Central memory CD8-positive, alpha-beta T cell (primary cell): ENCODE measurements at places on chromosomes 16 and 17.

DNA sequence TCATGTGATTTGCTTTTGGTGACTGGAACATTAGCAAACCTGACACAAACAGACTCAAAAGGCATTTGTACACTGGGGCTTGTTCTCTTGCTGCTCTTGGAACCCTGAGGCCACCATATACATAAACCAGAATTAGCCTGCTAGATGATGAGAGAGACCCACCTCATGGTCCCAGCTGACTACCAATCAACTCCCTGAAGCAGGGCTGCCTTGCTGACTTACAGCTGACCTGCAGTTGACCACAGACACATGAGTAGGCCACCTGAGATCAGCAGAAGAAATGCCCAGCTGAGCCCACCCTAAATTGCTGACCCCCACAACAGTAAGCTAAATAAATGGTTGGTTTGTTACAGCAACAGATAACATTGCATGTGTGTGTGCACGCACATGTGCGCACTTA, 28.7 kb downstream of the BRIP1 start:
- DNase-seq, result no peak

GRCh38 chr16:21194771-21195301, 16.5 kb downstream of the ZP2 start:
- no peak for DNase-seq

GRCh38 chr17:82961366-82962162, 117.8 kb upstream of the METRNL start:
- DNase-seq, result no peak

- no peak for DNase-seq
Measured at GRCh38 chr17:62085511-62086408, 20.7 kb upstream of the MED13 start.

GRCh38 chr17:32517982-32518381, 31.2 kb downstream of the CDK5R1 start:
- no peak for DNase-seq

- no peak for DNase-seq
Measured at GRCh38 chr17:56781906-56782305, 51.8 kb downstream of the C17orf67 start.

DNA sequence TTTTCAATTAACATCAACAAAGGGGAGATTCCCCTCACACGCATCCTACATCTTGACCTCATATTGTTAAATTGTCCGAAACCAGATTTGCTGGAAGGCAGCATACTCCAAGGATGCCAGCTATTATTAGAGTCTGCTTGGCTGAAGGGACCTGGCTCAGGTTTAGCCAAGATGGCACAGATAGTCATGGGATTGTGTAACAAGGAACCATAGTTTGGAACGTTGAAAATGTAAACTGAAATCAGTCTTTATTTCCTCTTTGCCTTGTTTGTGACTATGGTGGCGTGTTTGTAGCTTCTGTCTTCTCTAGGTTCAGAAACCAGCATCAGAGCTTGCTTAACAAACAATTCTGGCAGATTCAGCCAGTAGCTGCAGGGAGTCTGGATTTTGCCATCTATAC, 5.9 kb downstream of the ARSG start:
- DNase-seq, result no peak

- no peak for DNase-seq
Measured at GRCh38 chr17:17781591-17782496, 54.9 kb downstream of the SREBF1 start.

- no peak for DNase-seq
Measured at GRCh38 chr16:17397499-17397891, 73.3 kb downstream of the XYLT1 start.

DNA sequence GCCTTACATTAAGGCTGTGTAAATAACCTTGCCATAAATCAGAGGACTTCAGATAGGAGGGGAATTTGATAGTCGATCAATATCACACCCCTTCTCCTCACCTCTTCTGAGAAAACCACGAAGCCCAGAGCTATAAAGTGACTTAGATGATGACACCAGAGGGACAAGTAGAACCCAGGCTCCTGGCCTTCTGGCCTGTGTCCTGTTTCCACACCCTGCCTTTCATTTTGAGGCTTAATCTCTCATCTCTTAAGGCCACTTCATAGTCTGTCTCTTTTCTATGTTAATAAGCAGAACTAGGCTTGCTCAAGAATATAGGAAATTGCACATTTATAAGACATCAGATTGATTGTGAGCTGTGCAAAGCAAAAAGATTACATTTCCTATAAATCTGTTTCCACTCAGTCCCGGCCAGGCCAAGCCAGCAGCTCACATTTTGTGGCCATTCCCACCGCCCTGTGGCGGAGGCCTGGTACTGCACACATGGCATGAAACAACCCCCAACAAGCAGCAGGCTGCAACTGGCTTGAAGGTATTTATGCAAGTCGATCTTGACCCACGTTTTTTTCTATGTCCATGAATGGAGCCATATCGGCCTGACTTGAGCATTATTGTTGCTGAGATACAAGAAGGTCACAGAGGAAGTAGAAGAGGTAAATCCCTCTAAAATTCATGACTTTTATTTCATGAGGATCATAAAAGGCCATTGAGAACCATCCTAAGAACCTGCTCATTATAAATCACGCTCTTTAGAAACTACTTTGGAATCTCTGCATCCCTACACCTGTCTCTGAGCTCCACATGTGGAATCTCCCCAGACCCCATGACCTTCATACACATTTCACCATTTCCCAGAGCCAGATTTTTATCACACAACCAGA, 93.7 kb downstream of the PMP22 start:
- DNase-seq, result no peak

DNA sequence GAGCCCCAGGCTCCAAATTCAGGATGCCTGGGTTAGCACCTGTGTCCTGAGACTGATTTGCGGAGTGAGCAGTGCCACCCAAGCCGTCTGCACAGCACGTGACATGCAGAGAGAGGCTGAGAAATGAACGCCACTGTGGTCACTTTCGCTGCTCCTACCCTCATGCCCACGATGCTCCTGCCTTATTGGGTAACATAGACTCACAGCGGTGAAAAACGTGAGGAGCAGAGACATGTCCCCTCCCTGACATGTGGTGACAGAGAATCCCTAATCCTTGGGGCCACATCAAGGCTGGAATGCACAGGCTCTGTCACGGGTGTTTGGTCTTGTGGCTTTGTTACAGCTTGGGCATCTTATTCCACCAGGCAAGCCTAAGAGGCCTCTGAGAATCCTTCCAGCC, 52.1 kb upstream of the CACNG5 start:
- no peak for DNase-seq
